ENCODE measurements at places on chromosomes 1 and 21.

DNA sequence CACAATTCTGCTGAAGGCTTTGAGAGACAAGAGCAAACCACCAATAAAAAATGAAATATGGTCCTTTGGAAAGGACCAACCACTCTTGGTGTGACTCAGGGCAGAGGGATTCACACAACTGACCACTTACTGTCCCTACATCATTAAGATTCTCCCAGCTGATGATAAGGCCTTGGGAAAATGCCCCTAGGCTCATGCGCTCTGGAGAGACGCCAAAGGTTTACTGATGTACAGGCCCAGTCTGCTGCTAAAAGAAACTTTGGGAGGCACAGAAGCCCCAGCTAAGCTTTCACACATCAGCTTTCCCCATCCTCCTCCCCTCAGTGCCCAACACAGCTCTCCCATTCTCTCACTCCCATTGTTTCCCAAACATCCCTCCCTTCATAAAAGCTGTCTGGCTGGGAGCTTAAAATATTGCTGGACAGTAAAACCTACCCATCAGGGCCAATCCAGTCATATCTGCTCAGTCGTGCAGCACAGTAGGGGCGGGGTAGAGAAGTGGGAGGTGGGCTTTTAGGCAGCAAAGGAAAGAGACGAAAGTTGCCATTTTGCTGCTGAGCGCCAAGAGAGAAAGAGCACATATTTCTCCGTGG lies at the start of gene GJA8:
TSS of gene GJA8 (plus strand) at position 543 of the 593 bp plus-strand sequence. CDS start 5,161 bp downstream, outside the sequence.
- DNase-seq: no peak

GRCh38 chr1:24136956-24137539 lies 5.9 kb downstream of the IL22RA1 start:
- no peak for DNase-seq

GRCh38 chr1:59499273-59499942 lies 202.5 kb downstream of the FGGY start:
- no peak for DNase-seq

DNA sequence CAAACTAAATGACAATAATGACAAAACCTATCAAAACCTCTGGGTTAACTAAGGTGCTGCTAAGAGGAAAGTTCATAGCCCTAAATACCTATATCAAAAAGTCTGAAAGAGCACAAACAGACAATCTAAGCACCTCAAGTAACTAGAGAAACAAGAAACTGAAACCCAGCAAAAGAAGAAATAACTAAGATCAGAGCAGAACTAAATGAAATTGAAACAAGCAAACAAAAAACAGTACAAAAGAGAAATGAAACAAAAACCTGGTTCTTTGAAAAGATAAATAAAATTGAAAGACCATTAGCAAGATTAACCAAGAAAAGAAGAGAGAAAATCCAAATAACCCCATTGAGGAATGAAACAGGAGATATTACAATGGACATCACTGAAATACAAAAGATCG lies 44.8 kb upstream of the KIAA0040 start:
- no peak for DNase-seq

DNA sequence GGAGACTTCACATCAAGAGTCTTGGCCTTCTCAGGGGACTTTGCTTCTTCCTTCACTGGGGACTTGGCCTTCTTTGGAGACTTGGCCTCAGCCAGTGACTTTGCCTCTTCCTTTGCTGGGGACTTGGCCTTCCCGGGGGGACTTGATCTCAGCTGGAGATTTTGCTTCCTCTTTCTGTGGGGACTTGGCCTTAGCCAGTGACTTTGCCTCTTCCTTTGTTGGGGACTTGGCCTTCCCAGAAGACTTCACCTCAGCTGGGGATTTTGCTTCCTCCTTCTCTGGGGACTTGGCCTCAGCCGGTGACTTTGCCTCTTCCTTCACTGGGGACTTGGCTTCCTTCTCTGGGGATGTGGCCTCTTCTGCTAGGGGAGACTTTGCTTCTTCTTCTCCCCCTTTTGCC lies 13.5 kb upstream of the CD2 start:
- DNase-seq: no peak

GRCh38 chr1:115377411-115377810 lies 39.4 kb upstream of the NGF start:
- DNase-seq: no peak

DNA sequence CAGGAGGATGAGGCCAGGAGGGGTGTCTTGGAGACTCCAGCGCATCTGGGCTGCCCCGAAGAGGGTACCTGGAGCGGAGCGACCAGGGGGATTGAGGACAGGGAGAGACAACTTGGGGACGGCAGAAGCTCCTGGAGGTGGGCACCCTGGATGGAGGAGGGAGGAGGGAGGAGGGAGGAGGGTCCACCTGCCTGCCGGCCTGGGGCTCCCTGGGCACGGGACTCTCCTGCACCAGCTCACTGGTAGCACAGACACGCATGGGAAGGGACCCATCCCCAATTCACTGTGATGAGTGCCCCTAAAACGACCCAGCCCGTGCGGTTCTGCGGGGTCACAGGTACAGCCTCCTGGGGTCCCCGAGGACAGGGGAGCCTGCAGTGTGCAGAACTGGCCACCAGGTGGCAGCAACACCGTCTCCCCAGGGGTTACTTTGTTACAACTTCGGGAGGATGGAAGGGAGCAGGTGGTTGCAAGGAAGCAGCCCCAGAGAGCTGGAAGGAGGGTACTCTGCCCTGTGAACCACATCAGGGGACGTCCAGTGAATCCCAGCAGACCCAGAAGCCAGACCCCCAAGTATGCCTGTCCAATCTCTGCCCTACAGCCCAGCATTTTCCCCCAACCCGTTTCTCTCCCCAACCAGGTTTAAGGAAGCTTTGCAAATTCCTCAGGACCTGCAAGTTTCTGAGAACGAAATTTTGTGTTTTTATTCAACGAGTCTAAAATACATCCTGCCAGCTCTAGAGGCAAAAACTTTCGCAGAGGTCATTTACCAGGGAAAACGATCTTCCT lies 482.4 kb downstream of the NPHP4 start:
- no peak for DNase-seq

DNA sequence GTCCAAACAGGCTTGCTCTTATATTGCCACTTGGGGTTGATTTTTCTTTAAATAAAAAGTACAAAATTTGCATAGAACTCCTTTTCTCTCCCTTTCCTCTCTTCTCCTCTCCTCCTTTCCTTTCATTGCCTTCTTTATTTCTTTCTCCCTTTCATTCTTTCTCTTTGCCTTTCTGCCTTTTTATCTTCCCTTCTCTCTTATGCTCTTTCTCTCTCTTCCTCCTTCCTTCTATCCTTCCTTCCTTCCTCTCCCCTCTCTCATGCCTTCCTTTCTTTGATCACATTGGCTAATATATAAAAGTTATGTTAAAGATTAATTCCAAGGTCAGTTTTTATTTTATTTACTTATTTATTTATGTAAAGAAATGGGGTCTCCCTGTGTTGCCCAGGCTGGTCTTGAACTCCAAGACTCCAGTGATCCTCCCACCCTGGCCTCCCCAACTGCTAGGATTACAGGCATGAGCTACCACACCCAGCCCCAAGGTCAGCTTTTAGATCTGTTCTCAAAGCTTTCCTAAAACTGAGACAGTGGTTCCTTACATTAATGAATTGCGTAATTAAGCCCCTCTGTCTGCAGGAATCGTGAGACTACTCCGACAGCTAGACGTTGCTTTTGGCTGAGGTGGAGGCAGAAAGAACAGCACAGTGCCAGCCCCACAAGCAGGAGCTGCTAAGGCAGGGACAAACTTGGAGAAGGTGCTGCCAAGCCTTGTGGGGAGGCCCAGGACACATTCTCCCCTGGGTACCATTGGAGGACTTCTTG lies 361.9 kb downstream of the SIPA1L2 start:
- DNase-seq: no peak

DNA sequence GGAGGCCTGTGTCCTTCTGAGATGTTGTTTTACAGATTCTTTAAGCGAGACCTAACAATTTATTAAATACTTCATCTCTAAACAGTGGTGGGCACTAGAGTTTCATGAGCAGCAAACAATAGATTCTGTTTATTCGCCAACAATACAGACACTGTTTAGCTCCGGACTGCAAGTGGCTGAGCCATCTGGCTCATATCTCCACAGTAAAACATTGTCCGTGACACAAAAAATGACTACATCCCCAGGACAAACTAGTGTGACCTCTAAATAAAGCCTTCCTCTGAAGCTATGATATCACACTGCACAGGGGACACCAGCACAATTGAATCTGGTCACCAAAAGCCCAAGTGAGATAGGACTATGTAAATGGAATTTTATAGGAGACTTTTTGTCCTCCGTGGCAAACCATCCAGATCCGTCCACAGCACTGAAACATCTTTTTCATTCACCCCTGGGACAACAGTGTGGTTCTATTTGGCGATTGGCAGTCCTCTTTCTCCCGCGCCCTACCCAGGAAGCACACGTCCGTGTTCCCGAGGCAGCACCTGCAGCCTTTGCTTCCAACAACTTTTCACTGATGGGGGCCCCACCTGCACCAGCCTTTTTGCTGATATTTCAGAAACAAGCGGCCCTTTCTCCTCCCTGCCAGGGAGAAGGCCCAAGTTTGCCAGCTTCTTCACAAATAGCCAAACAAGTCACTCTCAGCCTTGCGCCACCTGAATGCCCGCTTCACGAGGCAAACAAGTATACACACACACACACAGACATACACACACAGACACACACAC lies 47.4 kb downstream of the OLIG1 start:
- DNase-seq: peak; percentile 84

- DNase-seq: no peak
Observed at GRCh38 chr1:50841791-50842387, 118.2 kb downstream of the FAF1 start.

GRCh38 chr1:61853583-61853982 lies 111.3 kb downstream of the PATJ start:
- DNase-seq: no peak

DNA sequence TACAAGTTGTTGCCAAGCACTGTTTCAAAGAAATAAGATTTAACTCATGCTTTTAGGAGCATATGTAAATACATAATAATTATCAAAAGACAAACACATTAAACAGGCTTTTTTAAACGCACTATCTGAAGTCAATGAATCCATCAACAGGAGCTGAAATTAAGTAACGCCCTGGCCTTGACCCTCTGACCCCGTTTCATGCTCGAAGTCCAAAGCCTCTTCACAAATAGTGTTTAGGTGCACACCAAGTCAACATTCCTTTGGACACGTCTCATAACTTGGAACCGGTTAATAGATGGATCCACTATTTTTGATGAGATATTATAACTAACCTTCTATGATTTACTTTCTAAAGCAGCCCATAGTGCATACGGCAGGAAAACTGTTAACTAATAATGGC lies 209.3 kb downstream of the GABPA start:
- no peak for DNase-seq

DNA sequence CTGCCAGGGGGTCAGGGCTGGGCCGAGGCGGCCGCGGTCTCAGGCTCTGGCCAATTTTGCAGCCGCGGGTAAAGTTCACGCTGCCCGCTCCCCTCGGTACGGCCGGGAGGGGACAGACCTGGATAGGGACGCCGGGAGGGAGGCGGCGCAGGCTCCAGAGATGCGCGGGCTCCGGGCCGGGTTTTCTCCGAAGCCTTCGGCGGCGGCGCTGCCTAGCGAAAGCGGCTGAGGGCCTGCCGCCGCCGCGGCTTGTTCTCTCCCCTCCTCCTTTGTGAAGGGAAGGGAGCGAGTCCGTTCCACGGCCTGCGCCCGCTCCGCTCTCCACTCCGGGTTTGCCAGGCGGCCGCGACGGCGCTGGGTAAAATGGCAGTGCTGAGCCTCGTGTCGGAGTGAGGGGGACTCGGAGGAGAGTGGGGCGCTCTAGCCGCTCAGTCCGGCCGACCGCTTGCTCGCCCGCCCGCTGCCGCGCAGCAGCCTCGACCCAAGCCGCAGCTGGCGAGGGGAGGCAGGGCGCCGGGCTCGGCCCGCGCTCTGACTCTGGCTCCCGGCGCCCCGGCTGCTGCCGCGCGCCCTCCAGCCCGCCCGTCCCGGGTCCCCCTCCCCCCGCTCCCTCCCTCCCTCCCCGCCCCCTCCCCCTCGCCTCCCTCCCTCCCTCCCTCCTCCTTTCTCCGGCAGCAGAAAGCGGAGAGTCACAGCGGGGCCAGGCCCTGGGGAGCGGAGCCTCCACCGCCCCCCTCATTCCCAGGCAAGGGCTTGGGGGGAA lies at the start of gene ARID1A:
TSS of gene ARID1A (plus strand) at position 660 of the 763 bp plus-strand sequence. CDS start 389 bp downstream, outside the sequence.
- DNase-seq: peak; percentile 96

DNA sequence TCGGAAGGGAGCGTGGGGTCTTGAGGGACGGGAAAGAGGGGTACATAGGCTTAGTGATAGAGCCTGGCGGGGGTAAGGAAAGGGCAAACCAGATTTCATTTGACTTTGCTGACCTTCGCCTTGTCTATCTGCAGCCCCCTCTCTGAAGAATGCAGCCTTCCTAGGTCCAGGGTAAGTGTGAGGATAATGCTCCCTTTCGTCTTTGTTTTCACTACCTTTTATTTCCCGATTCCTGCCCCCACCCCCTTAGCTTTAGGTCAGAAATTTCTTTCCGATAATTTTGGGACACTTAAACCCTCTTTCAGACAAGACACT lies 396 bp downstream of the ATP5PB start:
- DNase-seq: no peak

DNA sequence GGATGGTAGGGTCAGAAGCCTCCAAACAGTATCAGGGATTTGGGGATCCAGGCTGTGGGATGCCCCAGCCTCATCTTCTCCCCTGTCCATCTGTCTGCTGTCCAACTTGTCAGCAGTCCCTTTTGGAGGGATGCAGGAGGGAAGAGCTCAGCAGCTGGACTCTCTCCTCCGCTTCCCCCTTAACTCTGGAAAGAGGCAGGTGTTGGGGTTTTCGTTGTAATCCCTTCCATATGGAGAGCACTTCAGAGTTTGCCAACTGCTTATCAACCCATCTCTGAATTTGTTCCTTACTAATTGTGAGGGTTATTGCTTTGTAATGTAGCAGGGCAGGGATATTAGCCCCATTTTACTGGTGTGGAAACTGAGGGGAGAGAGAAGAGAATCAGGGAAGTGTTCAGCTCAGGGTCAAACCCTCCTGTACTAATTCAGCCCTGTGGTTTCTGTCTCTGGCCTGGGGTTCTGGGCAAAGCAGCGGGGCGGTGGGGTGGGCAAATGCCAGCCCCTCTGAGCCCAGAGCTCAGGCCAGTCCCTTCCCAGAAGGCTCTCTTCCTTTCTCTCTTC lies 3.2 kb downstream of the CITED4 start:
- DNase-seq: no peak

- no peak for DNase-seq
Observed at GRCh38 chr1:161962091-161962887, 61.4 kb downstream of the OLFML2B start.

- DNase-seq: no peak
Observed at GRCh38 chr1:15598436-15598835, 13.6 kb upstream of the AGMAT start.

- DNase-seq: no peak
Observed at GRCh38 chr1:229285440-229285839, 14.5 kb downstream of the RAB4A start.

GRCh38 chr1:76494807-76495206 lies 372.5 kb upstream of the ST6GALNAC5 start:
- no peak for DNase-seq

DNA sequence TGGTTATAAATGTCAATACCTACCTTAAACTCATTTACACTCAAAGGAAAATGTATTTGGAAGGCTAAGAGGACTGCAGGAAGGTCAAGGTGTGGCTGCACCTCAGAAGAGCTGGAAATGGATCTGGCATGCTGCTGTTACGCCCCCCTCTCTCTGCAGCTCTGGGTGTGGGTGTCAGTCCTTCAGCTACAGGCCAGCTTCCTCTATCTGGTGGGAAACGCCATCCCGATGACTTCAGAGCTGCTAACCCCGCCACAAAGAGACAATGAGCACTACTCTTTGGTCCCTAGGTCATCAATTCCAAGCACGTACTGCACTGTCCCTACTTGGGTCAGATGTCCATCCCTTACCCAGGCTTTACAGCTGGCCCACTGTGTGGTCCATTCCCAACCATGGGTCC lies 74.2 kb downstream of the TEX35 start:
- DNase-seq: no peak
